ENCODE measurements at places on chromosomes 3 and 15.

DNA sequence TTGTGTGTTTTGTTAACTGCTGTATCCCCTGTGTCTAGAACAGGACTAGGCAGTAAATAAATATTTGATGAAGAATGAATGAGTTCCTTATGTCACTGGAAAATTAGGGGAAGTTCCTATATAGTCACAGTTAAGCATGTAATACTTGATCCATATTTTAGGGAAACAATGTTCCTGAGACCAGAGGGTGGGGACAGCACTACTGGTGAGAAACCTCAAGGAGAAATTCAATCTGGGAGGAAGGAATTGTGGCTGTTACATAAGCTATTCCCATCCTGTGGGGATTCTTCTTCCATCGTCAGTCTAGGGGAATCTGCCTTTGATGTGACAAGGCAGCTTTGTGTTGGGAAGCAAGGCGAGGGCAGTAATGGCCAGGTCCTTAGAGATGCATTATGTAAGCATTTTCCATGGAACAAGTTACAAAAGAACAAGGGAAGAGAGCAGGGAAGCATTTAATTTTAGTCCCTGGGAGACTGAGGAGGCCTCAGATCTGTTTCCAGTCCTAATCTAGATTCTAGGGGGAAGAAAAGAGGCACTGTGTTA lies 219.3 kb upstream of the TTC14 start:
- no peak for DNase-seq

DNA sequence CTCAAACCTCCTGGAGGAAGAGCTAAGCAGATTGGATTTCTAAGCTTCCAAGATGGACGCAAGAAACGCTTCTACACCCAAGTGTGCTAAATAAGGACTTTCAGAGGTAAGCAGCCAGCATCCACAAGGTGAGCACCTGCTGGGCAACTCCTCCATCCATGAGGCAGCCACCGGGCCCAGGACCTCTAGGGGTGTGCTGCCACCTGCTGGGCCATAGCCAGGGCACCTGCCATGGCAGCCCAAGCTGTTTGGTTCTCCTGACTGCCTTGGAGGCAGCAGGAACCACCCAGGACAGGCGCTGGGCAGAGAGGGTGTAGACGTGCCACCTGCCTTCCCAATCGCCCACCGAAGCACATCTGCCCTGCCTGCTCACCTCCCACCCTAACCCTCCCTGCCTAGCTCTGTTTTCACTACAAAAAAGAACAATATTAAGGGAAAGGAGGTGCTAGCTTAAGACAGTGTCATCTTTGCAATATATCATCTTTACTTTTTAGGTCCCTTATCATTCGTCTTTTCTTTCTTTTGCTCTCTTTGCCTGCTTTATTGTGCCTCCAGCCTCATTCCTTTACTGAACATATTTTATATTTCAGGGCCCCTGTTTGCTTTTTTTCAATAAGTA lies 12.9 kb downstream of the C15orf62 start:
- no peak for DNase-seq

DNA sequence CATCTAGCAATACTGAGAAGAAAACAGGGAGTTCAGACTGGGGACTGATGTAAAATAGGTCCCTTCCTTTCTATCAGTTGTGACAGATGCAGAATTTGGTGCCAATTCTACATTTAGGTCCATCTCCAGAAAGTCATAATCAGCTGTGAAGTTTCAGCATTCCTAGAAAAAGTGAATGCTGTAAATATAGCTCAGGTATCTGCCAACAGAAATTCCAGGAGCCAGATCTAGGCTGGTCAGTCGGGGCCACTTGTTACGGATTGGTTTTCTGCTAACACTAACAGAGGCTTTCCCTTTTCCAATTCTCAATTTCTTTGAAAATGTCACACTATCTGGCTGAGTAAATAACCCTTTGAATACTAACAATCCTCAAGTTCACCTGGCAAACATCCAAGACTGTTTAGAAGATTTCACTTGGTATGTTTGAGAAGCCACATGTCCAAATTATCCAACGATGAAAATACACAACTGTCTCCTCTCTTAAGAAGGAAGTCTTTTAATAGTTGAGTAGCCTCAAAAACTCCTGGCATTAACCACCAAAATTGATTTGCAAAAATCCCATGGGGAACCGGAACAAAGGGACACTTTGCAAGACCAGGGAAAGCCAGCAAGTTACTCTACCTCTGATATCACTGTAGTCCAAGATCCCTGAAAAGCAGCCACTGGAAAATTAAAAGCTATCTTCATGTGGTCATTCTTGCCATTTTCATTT lies 222.3 kb downstream of the ZMAT3 start:
- DNase-seq: no peak

DNA sequence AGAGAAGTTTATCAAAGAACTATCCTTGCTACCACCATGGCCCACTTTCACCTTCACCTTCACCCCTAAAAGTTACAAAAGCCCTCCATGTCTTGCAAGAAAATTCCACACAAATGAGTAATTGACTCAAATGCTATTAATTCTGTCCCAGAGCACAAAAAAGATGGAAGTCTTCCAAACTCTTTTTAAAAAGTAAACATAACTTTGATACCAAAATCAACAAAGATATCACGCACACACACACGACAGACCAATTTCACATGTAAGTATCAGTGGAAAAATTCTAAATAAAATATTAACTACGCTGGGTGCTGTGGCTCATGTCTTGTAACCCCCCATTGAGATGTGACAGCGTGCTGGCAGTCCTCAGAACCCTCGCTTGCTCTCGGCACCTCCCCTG lies 1.1 kb upstream of the MCCC1 start:
- no peak for DNase-seq

DNA sequence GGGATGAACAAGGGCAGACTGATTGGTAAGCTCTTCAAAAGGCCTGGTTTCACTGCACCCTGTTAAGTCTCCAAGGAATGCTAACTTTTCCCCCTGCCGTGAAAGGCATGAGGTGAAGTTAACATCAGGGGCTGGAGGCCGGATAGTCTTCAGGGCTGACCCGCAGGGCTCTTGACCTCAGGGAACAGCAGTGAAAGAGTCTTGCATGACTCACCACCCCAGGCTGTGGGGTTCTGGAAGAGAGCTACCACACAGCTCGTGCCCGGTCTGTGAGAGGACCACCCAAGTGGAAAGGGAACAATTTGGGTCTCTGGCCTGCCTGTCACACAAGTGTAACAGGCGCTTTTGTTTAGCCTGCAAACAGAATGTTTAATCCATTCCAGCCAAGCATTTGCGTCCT lies 504.9 kb downstream of the EDEM1 start:
- DNase-seq: no peak

DNA sequence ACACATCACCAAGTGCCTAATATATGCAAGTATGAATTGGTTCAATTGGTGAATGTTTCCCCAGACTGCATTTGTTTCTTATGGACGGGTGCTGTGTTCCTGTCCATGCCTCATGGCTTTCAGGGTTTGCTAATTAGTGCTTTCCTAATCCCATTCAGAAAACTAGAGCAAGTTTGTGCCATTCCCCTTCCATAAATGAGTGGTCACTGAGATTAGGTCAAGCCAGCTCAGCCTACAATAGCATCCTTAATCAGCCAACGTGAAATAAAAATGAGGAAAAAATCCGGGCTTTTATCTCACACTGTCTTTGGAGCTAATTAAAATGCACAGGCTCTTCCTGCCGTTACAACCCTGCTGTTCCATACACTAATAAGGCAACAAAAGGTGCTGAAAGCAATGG lies 788.8 kb downstream of the ROBO1 start:
- DNase-seq: no peak

DNA sequence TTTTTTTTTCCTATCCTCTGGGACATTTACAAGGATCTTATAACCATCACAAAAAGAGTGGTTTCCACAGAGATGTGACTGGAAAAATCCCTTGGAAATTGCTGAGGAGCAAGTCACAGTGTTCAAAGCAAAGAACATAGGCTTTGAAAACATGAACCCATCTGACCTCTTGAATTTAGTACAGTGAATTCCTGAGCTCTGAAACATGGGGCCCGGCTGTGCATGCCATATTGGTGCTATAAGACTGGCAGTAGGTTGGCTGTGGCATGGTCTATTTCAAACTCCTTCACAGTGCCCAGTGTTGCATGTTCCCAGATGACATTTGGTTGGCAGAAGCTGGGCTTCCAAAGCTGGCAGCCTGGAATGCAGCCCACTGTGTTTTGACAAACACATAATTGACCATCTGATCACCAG lies 202.2 kb downstream of the TIGIT start:
- no peak for DNase-seq

- no peak for DNase-seq
Measured at GRCh38 chr15:71548401-71548807, 261.9 kb upstream of the NR2E3 start.

GRCh38 chr3:61807865-61808276 lies 246.5 kb downstream of the PTPRG start:
- no peak for DNase-seq

GRCh38 chr3:134931045-134931785 lies 136.2 kb downstream of the EPHB1 start:
- DNase-seq: no peak

GRCh38 chr3:63351159-63352007 lies 73.3 kb downstream of the SYNPR start:
- DNase-seq: peak; percentile 63

DNA sequence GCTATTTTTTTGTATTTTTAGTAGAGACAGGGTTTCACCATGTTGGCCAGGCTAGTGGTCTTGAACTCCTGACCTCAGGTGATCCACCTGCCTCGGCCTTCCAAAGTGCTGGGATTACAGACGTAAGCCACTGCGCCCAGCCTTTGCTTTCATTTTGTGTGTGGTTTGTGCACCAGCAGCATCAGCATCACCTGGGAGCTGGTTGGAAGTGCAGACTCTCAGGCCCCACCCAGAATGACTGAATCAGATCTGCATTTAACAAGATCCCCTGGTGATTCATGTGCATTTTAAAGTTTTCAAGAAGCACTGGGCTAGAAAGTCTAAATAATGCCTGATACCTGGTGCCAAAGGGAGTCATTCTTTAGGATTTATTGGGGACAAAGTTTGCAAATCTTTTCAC lies 73.4 kb upstream of the BNIP2 start:
- DNase-seq: no peak

DNA sequence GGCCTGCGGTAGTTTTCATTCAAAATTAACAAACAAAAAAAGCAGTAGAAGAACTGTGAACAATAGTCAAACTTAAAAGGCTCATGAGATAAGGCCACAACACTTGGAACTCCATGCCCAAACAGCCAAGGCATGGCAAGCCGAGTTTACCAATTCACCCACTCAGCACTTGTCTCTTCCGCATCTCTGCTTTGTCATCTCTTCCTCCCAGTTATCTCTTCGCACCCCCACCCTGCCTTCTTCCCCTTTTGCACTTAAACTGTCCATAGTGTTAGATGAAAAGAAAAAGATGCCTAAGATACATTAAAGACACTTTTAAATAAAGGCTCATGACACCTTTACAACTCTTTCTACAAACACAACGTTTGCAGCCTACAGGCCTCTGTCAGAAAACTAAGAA lies 11.1 kb downstream of the TLE3 start:
- DNase-seq: no peak

- no peak for DNase-seq
Measured at GRCh38 chr3:73801444-73801843, 176.7 kb upstream of the PDZRN3 start.

DNA sequence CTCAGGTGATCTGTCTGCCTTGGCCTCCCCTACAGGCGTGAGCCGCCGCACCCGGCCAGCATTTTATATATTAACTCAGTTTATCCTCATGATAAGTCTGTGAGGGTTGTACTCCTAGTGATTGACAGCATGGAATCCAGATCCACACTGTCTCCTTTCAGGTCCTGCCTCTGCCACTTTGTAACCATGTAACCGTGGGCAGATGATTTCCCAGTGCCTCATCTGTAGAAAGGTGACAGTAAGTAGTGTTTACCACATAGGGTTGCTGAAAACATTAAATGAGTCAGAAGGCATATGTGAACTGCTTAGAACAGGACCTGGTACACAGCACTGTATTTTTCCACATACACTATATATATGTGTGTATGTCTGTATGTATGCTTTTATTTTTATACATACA lies 2.4 kb downstream of the FYTTD1 start:
- no peak for DNase-seq

- no peak for DNase-seq
Measured at GRCh38 chr3:111773484-111773883, 85.6 kb upstream of the PHLDB2 start.

GRCh38 chr3:99212969-99213368 lies 311.5 kb upstream of the DCBLD2 start:
- DNase-seq: peak; percentile 2

- DNase-seq: no peak
Measured at GRCh38 chr15:58243070-58243469, 104.9 kb downstream of the AQP9 start.

DNA sequence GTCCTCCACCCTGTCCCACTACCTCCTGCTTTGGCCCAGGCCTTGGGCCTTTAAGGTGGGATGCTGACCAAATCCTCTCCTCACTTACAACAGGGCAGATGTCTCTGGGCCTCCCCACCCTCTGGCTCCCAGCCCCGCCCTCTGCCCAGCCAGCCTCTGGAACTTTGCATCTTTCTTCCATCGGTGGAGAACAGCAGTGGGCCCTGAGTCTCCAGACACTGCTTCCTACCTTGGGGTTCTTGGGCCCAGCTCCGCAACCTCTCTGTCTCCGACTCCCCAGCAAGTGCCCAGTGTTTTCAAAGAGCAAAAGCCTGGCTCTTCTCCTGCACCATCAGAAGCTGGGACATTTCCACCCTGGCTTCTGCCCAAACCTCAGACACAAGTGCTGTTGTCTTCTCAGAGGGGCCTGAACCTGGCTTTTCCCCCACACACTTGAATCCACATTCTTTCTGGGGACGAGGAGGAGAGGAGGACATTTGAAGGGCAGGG lies 33.1 kb downstream of the MRAS start:
- no peak for DNase-seq

DNA sequence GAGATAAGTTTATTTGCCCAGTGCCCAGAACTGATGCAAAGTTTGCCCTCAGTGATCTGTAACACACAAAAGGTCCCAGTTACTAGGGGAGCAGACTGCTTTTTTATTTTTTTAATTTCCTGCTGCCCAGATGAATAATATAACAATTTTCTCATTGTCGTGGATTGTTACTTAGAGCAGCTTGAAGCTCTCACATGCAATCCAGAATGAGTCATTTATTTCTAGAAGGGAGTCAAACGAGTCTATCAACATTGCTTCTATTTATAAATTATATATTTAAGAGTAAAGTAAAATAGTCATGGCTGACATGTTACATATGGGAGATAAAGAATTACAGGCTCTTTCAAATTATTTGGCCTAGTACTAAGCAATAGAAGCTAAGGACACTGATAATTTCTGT lies 41.3 kb downstream of the MEIS2 start:
- no peak for DNase-seq

DNA sequence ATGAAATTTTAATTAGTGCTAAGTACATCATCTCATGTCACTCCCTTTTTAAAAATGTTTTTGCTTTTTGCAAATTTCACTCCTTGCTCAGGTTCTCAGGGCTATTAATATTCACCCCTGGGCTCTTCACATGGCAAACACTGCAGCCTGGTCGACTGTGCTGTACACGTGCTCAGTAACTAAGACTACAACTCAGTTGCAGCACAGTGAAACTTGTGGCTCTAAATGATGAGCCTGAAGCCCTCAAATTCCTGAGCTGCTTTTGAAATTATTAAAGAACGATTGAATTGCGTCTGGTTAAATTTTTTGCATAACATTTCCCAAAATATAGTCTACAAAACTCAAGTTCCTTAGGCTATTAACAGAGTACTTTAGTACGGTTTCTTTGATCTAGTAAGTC lies 159.3 kb upstream of the C2CD4B start:
- DNase-seq: no peak

Measured in left kidney (tissue), 8 donors.